Natural killer cell (primary cell): ENCODE measurements at places on chromosomes 11 and 22. TPM values are rescaled to one million over a fixed set of nuclear protein-coding genes. Genes with fewer than 3 reads are reported as not detected.

Gene DRAP1
- 115 TPM for total RNA-seq

Gene SMIM38
- total RNA-seq = 0.42 TPM

Gene EFCAB6
- total RNA-seq = 0.23 TPM

Gene LSP1
- total RNA-seq = 536 TPM

Gene UBQLNL
- not detected for total RNA-seq

Gene BIRC3
- 20.1 TPM for total RNA-seq

Gene GNAZ
- 4.5 TPM for total RNA-seq

Gene TSPAN18
- total RNA-seq = 2.4 TPM

Gene FGF4
- not detected for total RNA-seq

Gene NCR3LG1
- total RNA-seq = 9.7 TPM

Gene INTS4
- total RNA-seq = 97.8 TPM

Gene CSRP3
- not detected for total RNA-seq

Gene CABP4
- total RNA-seq = 12.9 TPM

Gene ISX
- not detected for total RNA-seq

Gene STK33
- total RNA-seq = not detected

Gene DENND6B
- total RNA-seq = 3.1 TPM

Gene SHISA8
- not detected for total RNA-seq

Gene OR2AG1
- total RNA-seq = not detected

Gene GSTP1
- total RNA-seq = 172 TPM

Gene MN1
- 0.83 TPM for total RNA-seq

Gene PATE2
- total RNA-seq = not detected
